Heart left ventricle (tissue), 16 donors: ENCODE measurements at places on chromosomes 11 and 22. TPM values are rescaled to one million over a fixed set of nuclear protein-coding genes. Genes with fewer than 3 reads are reported as not detected.

DNA sequence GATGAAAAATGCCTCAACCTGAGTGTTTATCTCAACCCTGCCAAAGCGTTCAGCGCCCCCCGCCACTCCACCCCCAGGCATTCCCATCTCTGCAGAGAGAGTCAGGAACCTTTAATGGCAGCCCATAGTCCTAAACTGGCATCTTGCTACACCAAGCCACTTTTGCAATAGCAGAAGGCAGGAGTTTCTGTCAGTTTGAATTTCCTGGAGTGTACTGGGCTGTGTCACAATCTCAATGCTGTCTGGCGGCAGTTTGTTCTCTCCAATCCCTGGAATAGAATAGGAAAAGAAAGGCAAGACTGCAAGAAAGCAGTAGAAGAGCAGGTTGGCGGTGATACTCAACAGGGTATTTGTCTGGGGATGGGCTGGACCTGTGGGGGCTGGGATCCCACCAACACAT lies 32.9 kb upstream of the FLI1 start:
- H3K27me3 ChIP-seq = no peaks in the 10 kb centered on the region
- DNase-seq = no peak
- H3K4me1 ChIP-seq = no peaks in the 10 kb centered on the region
- H3K36me3 ChIP-seq = no peaks in the 10 kb centered on the region
- H3K4me3 ChIP-seq = no peak overlapping the region
- H3K27ac ChIP-seq = no peak overlapping the region

The NUCB2 gene
- 41.4 TPM for total RNA-seq

- DNase-seq = no peak
- no peaks in the 10 kb centered on the region for H3K36me3 ChIP-seq
- no peak overlapping the region for H3K4me3 ChIP-seq
Measured at GRCh38 chr22:35563211-35563610, 22.6 kb downstream of the RASD2 start.

DNA sequence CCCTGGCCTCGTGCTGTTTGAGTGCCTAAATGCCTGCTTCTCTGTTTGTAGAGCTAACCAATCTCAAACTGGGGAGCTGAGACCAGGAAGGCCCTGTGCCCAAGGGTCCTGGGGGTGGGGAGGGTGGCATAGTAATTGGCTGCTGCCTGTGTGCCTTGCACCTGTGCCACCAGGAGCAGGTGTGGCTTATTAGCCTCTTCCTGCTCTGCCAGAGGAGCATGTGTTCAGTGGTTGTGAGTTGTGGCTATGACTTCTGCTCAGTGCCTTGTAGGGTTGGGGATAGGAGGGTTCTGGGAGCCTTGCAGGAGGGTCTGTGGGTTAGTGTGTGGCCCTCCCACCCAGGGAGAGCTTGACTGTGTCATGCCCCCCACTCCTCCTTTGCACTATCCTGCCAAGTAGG lies 109.2 kb downstream of the ZBTB16 start:
- peaks cover 98% of the 10 kb centered on the region for H3K4me1 ChIP-seq
- H3K27ac ChIP-seq = peak overlapping the region; percentile 96
- DNase-seq = no peak
- no peaks in the 10 kb centered on the region for H3K27me3 ChIP-seq

GRCh38 chr22:28051787-28052356 lies 132.8 kb upstream of the PITPNB start:
- H3K27me3 ChIP-seq = no peaks in the 10 kb centered on the region
- no peak overlapping the region for H3K4me3 ChIP-seq
- H3K27ac ChIP-seq = no peak overlapping the region
- peaks cover 4% of the 10 kb centered on the region for H3K4me1 ChIP-seq
- no peaks in the 10 kb centered on the region for H3K36me3 ChIP-seq
- DNase-seq = peak; percentile 69

The NCAM1 gene
- 379 TPM for total RNA-seq

The ANKRD49 gene
- total RNA-seq = 4.5 TPM

DNA sequence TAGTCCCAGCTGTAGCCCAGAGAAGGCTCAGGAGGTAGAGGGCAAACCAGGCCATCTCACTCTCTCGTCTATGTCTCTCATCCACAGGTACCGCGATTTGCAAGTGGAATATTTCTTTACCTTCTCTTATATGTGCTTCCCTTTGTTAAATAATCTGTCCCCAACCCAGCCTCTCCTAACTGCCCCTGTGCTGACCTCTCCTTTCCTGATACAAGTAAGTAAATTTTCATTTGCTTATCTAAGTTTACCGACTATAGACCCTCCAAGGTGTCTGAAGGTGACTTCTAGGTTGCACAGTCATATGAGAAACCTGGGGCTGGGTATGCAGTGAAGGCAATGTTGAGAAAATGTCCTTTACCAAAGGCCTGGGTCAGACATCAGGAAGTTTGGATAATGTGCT lies at the start of gene CBLIF:
CBLIF (minus strand) TSS at position 101 of the 400 bp plus-strand sequence; CDS start at position 55, 46 bp downstream.
- no peaks in the 10 kb centered on the region for H3K4me1 ChIP-seq
- H3K27me3 ChIP-seq = no peaks in the 10 kb centered on the region
- no peaks in the 10 kb centered on the region for H3K36me3 ChIP-seq
- no peak for DNase-seq
- H3K27ac ChIP-seq = no peak within 1 kb of the TSS

DNA sequence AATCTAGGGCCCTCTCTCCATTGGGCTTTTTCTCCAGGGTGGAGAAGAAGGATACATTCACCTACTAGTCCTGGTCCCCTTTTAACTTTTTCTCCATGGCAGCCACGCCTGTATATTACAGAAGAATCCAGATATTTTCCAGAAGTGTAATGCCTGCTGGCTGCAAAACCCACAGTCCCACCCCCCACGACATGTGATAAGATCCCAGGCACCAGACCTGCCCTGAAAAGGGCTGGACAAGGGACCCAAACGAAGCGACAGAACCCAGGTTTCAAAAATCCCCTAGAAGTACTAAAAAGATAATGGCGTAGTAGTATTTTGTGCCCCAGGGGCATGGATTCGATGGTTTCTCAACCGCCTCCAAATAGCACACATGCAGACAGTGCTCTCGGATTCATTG lies 2.8 kb downstream of the WT1 start:
- peak overlapping the region; percentile 83 for H3K27ac ChIP-seq
- H3K4me1 ChIP-seq = peaks cover under 1% of the 10 kb centered on the region
- H3K27me3 ChIP-seq = peaks cover 99% of the 10 kb centered on the region
- H3K4me3 ChIP-seq = peak overlapping the region; percentile 90
- no peak for DNase-seq

- H3K27ac ChIP-seq = no peak overlapping the region
- DNase-seq = no peak
- no peaks in the 10 kb centered on the region for H3K27me3 ChIP-seq
- H3K4me3 ChIP-seq = no peak overlapping the region
Measured at GRCh38 chr11:76674517-76675400, 4.2 kb upstream of the LRRC32 start.

GRCh38 chr11:121928597-121929580 lies 187.1 kb downstream of the BLID start:
- peak overlapping the region; percentile 55 for H3K4me3 ChIP-seq
- no peaks in the 10 kb centered on the region for H3K4me1 ChIP-seq
- no peaks in the 10 kb centered on the region for H3K27me3 ChIP-seq
- no peaks in the 10 kb centered on the region for H3K36me3 ChIP-seq
- no peak overlapping the region for H3K27ac ChIP-seq

DNA sequence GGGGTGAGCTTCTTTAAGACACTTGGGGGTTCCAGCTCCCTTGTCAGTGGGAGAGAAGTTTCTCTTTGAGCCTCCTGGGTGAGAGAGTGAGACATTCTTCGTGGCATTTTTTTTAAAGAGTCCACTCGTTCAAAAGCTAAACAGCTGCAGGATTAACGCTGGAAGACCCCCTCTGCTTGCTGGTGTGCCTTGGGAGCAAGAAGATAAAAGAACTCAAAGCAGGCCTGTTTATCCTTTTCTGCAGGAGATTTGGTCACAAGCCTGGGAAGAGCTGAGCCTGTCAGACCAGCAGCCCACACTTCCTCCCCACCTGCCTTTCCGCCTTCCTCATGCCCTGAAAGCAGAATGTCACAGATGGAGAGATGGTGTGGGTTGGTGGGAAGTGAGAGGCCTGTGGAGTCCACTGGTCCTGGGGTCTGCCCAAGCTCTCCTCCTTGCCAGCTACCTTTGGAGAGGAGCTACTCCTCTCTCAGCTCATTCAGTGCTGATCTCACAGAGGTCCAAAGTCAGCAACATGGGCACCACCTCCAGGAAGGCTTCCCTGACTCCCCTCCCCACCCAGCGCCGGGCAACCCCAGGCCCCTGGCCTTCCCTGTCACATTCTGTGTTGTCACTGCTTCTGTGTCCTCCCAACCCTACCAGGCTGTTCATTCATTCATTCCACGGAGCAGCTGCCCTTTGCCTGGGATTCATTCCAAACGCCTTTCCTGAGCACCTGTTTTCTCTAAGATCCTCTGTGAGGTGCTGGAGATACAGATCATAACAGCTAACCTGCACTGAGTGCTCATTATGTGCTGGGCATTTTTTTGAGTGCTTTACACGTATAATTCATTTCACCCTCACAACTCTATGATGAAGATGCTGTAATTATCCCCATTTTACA lies 6.7 kb downstream of the GDPD5 start:
- H3K4me1 ChIP-seq = no peaks in the 10 kb centered on the region
- H3K4me3 ChIP-seq = no peak overlapping the region
- H3K36me3 ChIP-seq = no peaks in the 10 kb centered on the region

The ANGPTL5 gene
- 1.1 TPM for total RNA-seq

The CHRM1 gene
- total RNA-seq = 0.08 TPM

The MPPED1 gene
- not detected for total RNA-seq

- no peak for DNase-seq
- peaks cover 11% of the 10 kb centered on the region for H3K36me3 ChIP-seq
- no peak overlapping the region for H3K4me3 ChIP-seq
- no peaks in the 10 kb centered on the region for H3K27me3 ChIP-seq
Measured at GRCh38 chr11:86035164-86035563, 33.7 kb downstream of the PICALM start.

- no peak for DNase-seq
- H3K36me3 ChIP-seq = no peaks in the 10 kb centered on the region
- peaks cover 54% of the 10 kb centered on the region for H3K4me1 ChIP-seq
- no peaks in the 10 kb centered on the region for H3K27me3 ChIP-seq
- H3K27ac ChIP-seq = no peak overlapping the region
Measured at GRCh38 chr11:35143297-35144135, 4.5 kb downstream of the CD44 start.

- peaks cover 20% of the 10 kb centered on the region for H3K4me1 ChIP-seq
- peak overlapping the region; percentile 43 for H3K4me3 ChIP-seq
- peak overlapping the region; percentile 58 for H3K27ac ChIP-seq
- no peaks in the 10 kb centered on the region for H3K27me3 ChIP-seq
- no peaks in the 10 kb centered on the region for H3K36me3 ChIP-seq
- DNase-seq = peak; percentile 79
Measured at GRCh38 chr11:73288873-73289707, 17.0 kb downstream of the P2RY6 start.

The PATE4 gene
- not detected for total RNA-seq

The CARD16 gene
- 9.1 TPM for total RNA-seq

The OLFML1 gene
- total RNA-seq = 4.8 TPM

GRCh38 chr11:80937842-80938241 lies 1497.0 kb upstream of the TENM4 start:
- H3K36me3 ChIP-seq = no peaks in the 10 kb centered on the region
- no peak overlapping the region for H3K4me3 ChIP-seq
- no peaks in the 10 kb centered on the region for H3K27me3 ChIP-seq

GRCh38 chr11:29914203-29914930 lies 102.5 kb downstream of the KCNA4 start:
- DNase-seq = peak; percentile 23
- no peak overlapping the region for H3K27ac ChIP-seq
- no peak overlapping the region for H3K4me3 ChIP-seq
- H3K36me3 ChIP-seq = no peaks in the 10 kb centered on the region
- no peaks in the 10 kb centered on the region for H3K27me3 ChIP-seq
- peaks cover 6% of the 10 kb centered on the region for H3K4me1 ChIP-seq

The FAM227A gene
- total RNA-seq = 0.21 TPM

DNA sequence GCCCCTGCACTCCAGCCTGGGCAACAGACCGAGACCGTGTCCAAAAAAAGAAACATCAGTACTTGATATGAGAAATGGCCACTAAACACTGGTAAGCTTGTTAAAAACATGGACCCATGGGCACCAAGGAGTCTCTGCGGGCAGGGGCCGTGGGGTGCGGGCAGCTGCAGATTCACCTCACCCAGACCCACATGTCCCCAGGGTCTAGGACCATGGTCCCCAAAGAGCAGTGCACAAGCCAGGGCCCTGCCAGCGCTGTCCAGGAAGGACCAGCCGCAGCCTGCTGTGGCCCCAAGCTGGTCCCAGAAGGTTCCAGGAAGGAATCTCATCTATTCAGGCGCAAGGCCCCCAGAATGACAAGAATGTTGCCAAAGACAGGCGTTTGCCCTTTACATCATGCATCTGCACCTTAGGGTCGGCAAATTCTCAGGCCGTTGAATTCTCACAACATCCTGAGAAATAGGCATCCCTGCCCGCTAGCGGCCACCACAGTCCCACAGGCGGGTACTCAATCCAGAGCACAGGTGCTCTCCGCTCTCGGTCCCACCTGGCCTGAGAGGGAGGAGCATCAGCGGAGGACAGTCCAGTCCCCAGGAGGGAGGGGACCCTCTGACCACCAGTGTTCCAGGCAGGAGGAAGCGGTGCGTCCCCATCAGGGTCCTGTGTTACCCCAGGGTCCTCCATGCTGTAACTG lies 9.5 kb downstream of the YPEL1 start:
- no peaks in the 10 kb centered on the region for H3K4me1 ChIP-seq
- H3K4me3 ChIP-seq = no peak overlapping the region
- H3K27ac ChIP-seq = no peak overlapping the region

DNA sequence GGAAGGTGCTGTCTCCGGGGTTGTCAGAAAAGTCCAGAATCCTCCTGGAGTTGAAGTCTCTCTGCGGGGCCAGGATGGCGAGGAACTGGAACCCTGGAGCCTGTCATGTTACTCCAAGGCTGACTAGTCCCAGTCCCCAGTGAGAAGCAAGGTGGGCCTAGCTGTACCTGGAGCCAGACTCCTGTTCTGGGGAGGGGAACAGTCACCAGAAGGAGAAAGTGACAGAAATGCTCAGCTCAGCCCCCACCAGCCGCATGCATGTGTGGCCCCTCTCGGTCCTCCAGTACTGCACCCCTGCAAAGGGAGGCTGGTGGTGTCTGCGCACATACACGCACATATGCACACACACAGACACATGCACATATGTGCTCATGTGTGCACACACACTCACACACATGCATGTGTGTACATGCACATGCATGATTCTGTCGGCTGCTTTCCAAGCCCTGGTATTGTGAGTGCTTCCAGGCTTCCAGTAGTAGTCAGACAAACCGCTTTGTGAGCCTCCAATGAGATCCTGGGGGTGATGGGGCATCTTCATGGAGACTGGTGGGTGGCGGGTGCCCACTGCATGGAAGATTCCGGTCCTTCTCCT lies 54.3 kb downstream of the RTL6 start:
- H3K4me3 ChIP-seq = no peak overlapping the region
- no peak overlapping the region for H3K27ac ChIP-seq
- no peaks in the 10 kb centered on the region for H3K36me3 ChIP-seq
- DNase-seq = no peak
- peaks cover 14% of the 10 kb centered on the region for H3K4me1 ChIP-seq

The ADAMTS8 gene
- total RNA-seq = 2.5 TPM

The APOL4 gene
- 26.5 TPM for total RNA-seq

The SCGB1D2 gene
- not detected for total RNA-seq

DNA sequence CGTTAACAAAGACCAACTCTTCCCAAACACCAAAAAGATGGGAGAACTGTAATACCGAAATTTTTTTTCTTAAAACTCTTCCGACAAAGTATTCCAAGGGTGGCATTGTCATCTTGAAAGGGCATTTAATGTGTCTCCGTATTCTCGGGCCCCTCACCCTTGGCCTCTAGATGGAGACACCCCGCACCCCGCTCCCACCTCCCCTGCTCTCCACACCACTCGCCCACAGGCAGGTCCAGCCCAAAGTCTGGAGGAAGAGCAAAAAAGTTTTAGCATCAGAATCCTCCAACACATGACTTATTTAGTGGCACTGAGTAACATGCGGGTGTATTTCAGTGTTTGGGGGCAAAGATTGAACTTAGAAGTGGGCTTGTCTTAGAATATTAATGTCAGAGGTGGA lies 20.7 kb downstream of the SPATA19 start:
- no peaks in the 10 kb centered on the region for H3K36me3 ChIP-seq
- H3K4me1 ChIP-seq = no peaks in the 10 kb centered on the region
- no peak overlapping the region for H3K4me3 ChIP-seq
- H3K27ac ChIP-seq = no peak overlapping the region
- H3K27me3 ChIP-seq = no peaks in the 10 kb centered on the region
